ENCODE measurements at places on chromosomes 16 and 17. TPM values are rescaled to one million over a fixed set of nuclear protein-coding genes. Genes with fewer than 3 reads are reported as not detected.

PHOSPHO1 gene
- total RNA-seq, result 0.29 TPM

GRCh38 chr17:35287286-35287811 is 44.5 kb downstream of the SLFN5 start:
- H3K36me3 ChIP-seq, result peaks cover 3% of the 10 kb centered on the region
- no peaks in the 10 kb centered on the region for H3K27me3 ChIP-seq
- H3K27ac ChIP-seq, result no peak overlapping the region

GRCh38 chr16:84820771-84821170 is 986 bp downstream of the CRISPLD2 start:
- H3K27ac ChIP-seq, result no peak overlapping the region
- peaks cover 35% of the 10 kb centered on the region for H3K27me3 ChIP-seq
- H3K4me3 ChIP-seq, result no peak overlapping the region
- H3K36me3 ChIP-seq, result no peaks in the 10 kb centered on the region

KRT12 gene
- not detected for total RNA-seq

- H3K4me1 ChIP-seq, result no peaks in the 10 kb centered on the region
- no peaks in the 10 kb centered on the region for H3K36me3 ChIP-seq
Observed at GRCh38 chr17:199191-199604, 17.7 kb upstream of the DOC2B start.

GRCh38 chr16:87391324-87391949 is 699 bp upstream of the MAP1LC3B start:
- H3K27ac ChIP-seq, result peak overlapping the region; percentile 98
- no peak for DNase-seq

- H3K36me3 ChIP-seq, result no peaks in the 10 kb centered on the region
- DNase-seq, result no peak
- peaks cover 79% of the 10 kb centered on the region for H3K27me3 ChIP-seq
- H3K4me1 ChIP-seq, result peaks cover 69% of the 10 kb centered on the region
- peak overlapping the region; percentile 78 for H3K4me3 ChIP-seq
Observed at GRCh38 chr17:36937959-36938565, 787 bp downstream of the LHX1 start.

CACNG1 gene
- not detected for total RNA-seq

DNA sequence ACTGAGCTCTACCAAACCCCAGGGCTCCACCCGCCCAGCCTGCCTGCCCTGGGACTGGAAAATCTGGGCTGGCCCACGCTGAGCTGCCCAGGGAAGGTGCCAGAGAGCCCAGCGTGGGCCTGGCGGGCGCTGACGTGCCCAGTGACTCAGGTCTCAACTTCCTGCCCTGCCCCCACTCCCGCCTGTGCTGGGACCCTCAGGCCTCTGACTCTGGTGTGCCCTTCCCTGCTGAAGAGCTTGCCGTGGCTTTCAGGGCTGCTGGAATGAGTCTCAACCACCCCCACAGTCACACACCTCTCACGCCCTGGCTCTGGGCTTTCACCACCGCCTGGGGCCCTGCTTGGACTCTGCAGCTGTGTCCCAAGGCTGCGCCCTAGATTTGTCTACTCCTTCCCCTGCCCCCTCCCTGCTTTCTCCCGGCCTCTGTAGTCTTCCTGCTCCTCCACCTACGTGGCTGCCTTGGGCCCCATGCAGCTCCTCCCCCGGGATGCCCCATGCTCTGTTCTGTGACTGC is 10.4 kb downstream of the LLGL1 start:
- H3K27ac ChIP-seq, result peak overlapping the region; percentile 88
- H3K36me3 ChIP-seq, result no peaks in the 10 kb centered on the region
- peak overlapping the region; percentile 37 for H3K4me3 ChIP-seq
- H3K27me3 ChIP-seq, result no peaks in the 10 kb centered on the region
- peak; percentile 54 for DNase-seq
- peaks cover 18% of the 10 kb centered on the region for H3K4me1 ChIP-seq

CMTM2 gene
- 1.2 TPM for total RNA-seq

GRCh38 chr17:47253541-47254402 is at the start of gene ITGB3:
TSS of gene ITGB3 (plus strand) at chr17:47253827. CDS start at chr17:47253862, 35 bp downstream.
- peaks cover 19% of the 10 kb centered on the region for H3K4me1 ChIP-seq
- DNase-seq, result peak; percentile 81
- peaks cover 64% of the 10 kb centered on the region for H3K27me3 ChIP-seq
- peak within 1 kb of the TSS; percentile 88 for H3K4me3 ChIP-seq

ASGR1 gene
- 2.1 TPM for total RNA-seq

- H3K27ac ChIP-seq, result no peak overlapping the region
- peaks cover 5% of the 10 kb centered on the region for H3K4me1 ChIP-seq
- no peak for DNase-seq
- peaks cover 2% of the 10 kb centered on the region for H3K36me3 ChIP-seq
- no peaks in the 10 kb centered on the region for H3K27me3 ChIP-seq
Observed at GRCh38 chr17:14469971-14470370, 169.1 kb downstream of the HS3ST3B1 start.

- H3K4me1 ChIP-seq, result peaks cover 34% of the 10 kb centered on the region
- no peak overlapping the region for H3K27ac ChIP-seq
- H3K27me3 ChIP-seq, result no peaks in the 10 kb centered on the region
- peak; percentile 20 for DNase-seq
- no peak overlapping the region for H3K4me3 ChIP-seq
Observed at GRCh38 chr17:20206068-20206467, 196.9 kb downstream of the SPECC1 start.

DNA sequence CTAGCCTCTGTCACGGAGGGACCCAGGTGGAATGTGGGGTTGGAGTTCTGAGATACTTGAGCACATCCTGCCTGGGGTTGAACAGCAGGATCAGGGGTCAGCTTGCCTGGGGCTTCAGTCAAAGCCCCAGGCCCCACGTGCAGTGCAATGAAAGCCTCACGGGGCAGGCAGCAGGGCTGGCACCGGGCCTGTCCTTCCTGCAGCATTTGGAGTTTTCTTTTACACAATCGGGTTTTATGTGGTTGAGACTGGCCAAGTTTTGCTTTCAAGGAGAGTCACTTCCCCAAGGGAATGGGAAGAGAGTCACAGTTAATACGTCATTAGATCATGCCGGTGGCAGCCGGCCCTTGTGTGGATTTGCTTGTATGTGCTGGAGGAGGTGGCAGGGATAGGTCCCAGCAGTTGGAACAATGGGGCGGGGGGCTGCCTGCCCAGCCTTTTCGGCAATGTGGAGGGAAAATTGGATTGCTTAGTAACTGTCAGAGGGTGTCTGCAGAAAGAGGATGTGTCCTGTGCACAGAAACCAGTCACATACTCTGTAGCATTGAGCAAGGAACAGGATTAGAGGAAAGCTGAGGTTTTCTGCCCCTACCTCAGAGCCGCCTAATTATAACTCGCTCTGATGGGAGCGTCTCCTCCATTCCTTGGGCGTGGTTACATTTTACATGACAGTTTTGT is 4.5 kb downstream of the RMI2 start:
- peaks cover 82% of the 10 kb centered on the region for H3K4me1 ChIP-seq
- H3K27ac ChIP-seq, result no peak overlapping the region
- H3K27me3 ChIP-seq, result no peaks in the 10 kb centered on the region
- DNase-seq, result no peak

PDIA2 gene
- total RNA-seq, result 0.42 TPM

Data from activated T-cell treated with anti-CD3 and anti-CD28 coated beads, Interleukin-2, amount 50 U/mL, for 72 hours (primary cell).